Jurkat, Clone E6-1 (cell line): ENCODE measurements at places on chromosomes 2 and 18.

DNA sequence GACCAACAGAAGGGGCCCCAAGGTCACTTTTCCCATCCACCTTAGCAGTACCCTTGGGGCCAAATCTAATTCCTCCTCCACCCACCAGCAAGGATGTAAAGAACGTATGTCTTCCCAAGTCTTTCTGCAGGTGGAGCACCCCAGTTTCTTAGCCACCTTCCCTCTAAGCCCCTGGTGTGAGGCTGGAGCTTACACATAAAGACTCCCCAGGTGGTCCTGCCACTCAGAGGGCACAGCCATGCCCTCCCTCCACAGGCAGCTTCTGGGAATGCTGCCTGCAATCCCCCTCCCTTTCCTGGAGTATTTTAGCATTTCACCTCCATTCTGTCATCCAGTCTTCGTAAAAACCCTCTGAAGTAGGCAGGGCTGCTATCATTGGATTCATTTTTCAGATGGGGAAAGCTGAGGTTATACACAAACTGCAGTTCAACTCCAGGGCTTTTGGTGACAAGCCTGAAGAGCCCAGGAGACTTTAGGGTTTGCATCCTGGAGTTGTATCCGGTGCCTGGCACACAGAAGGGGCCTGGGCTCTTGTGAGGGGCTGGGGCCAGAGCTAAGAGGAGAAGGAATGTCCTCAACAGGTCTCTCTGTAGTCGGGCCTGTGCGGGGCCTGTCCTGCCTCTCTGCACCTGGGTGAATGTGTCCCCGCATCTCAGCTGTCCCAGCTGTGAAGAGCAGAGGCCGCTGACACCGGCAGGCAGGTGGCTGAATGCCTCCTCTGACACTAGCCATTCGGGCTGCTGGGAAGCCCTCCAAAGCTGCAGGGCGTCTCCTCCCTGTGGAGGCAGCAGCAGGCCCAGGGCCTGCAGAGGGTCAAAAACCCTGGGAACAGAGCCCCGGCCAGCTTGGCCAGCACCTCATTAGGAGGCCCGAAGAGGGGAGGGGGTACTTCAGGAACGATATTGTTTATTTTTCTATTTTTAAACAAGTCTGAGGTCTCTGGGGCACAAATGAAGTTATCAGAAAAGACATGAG, 27.6 kb downstream of the CIB4 start:
- no peak for DNase-seq

DNA sequence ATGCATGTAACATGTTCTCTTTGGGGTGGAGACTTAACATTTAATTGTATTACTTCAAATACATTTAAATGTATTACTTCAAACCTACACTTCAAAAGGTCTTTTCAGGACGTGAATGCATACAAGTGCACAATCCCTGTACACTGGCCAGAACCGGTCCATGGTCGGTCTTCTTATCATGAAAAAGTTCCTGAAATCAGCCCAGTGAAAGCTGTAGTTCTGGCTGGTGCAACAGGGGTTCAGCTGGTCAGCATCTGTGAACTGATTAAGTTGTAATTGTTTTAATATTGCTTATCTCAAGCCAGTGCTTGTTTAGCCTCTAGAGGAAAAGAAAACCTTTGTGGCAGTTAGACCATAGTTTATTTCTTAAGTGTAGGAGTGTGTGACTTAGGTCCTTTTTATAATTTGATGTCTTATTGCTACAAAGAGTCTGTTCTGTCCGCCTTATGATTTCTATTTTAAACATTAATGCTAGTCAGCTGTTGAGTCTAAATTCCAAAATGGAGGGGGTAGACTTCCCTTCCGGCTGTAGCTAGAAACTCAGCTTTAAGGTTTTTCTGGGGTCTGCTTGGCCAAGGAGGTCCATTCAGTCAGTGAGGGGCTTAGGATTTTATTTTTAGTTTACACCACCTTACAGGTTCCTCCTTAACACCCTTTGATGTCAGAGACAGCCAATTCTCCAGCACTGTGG, 768 bp upstream of the CYBRD1 start:
- no peak for DNase-seq

- DNase-seq, result no peak
Measured at GRCh38 chr2:216849987-216850386, 9.9 kb downstream of the TNP1 start.

DNA sequence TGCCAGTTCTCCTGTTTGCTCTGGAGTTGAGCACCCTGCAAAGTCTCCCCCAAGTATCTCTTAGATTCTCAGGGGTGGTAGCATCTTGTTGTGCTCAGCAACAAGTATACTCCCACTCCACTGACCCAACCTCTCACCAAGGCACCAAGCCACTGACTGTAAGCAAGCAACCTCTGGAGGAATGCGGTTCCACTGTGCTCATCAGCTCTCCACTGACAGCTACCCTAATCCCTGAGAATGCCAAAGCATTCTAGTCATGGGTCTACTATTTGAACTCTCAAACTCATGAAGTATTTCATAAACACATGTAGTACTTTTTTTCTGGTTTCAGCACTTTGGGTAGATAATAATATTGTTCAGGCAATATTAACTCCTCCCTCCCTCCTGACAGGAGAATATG, 170.0 kb downstream of the EPHA4 start:
- no peak for DNase-seq
